ENCODE measurements at places on chromosomes 6 and 20. TPM values are rescaled to one million over a fixed set of nuclear protein-coding genes. Genes with fewer than 3 reads are reported as not detected.
A peak's percentile ranks its signal among the peaks of the same experiment; 100 is the strongest.

NEU1 gene
- total RNA-seq, result 48.9 TPM

DEFB121 gene
- not detected for total RNA-seq

BCLAF1 gene
- 218 TPM for total RNA-seq

DNA sequence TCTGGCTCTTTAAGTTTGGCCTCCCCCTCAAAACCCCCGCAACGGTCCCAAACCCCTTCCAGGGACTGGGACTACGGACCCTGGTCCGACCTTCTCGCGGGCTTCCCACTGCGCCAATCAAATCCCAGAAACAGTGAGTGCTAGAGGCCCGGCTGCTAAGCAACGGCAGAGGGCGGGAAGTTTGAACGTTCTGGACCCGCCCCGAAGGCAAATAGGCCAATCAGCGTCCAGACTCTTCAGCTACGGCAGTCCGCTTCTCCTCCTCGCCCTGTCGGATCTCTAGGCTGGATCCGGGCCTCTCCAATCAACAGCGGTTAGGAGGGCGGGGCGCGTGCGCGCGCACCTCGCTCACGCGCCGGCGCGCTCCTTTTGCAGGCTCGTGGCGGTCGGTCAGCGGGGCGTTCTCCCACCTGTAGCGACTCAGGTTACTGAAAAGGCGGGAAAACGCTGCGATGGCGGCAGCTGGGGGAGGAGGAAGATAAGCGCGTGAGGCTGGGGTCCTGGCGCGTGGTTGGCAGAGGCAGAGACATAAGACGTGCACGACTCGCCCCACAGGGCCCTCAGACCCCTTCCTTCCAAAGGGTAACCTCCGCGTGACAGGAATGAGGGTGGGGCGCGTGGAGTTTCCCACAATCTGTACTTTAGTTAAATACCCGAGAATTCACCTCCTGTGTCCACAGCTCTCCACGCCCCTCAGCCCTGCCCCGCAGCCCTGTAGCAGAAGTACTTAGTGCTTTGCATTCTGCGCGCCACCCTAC lies at the start of gene MSH5:
Gene MSH5 (plus strand): TSS at position 367 of the 758 bp plus-strand sequence. CDS start 462 bp downstream, outside the sequence.
- peak within 1 kb of the TSS; percentile 69 for H3K4me3 ChIP-seq
- peak; percentile 99 for DNase-seq
- peaks cover 27% of the 10 kb centered on the region for H3K4me1 ChIP-seq
- peak within 1 kb of the TSS; percentile 96 for H3K27ac ChIP-seq

DNA sequence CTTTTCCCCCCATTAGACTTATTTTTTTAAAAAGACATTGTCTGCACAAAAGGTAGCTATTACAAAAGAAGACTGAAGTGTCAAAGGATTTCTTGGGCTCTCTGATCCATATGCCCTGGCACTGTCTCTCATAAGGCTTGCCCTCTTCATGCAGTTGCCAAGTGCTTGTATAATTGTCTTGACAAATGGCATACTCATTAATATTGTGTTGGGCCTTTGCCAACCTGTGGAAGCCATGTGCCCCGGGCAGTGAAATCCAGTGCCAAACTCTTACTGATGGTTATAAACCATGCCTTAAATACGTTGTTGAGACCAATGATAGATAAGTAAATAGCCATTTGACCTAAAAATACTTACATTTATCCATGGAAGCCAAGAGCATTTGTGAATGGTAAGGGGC lies 98.1 kb downstream of the FARS2 start:
- H3K27ac ChIP-seq, result no peak overlapping the region
- H3K4me3 ChIP-seq, result no peak overlapping the region
- H3K4me1 ChIP-seq, result no peaks in the 10 kb centered on the region

- no peaks in the 10 kb centered on the region for H3K27me3 ChIP-seq
- H3K36me3 ChIP-seq, result peaks cover 3% of the 10 kb centered on the region
- no peaks in the 10 kb centered on the region for H3K4me1 ChIP-seq
- H3K27ac ChIP-seq, result no peak overlapping the region
- no peak overlapping the region for H3K4me3 ChIP-seq
Measured at GRCh38 chr6:21182589-21182988, 411.0 kb upstream of the SOX4 start.

GRCh38 chr20:3204124-3204794 lies at the start of gene DDRGK1:
TSS of gene DDRGK1 (minus strand) at chr20:3204682. CDS start at chr20:3204627, 55 bp downstream.
- H3K36me3 ChIP-seq, result peaks cover 11% of the 10 kb centered on the region
- no peaks in the 10 kb centered on the region for H3K27me3 ChIP-seq
- H3K27ac ChIP-seq, result peak within 1 kb of the TSS; percentile 91
- peaks cover 11% of the 10 kb centered on the region for H3K4me1 ChIP-seq

DNA sequence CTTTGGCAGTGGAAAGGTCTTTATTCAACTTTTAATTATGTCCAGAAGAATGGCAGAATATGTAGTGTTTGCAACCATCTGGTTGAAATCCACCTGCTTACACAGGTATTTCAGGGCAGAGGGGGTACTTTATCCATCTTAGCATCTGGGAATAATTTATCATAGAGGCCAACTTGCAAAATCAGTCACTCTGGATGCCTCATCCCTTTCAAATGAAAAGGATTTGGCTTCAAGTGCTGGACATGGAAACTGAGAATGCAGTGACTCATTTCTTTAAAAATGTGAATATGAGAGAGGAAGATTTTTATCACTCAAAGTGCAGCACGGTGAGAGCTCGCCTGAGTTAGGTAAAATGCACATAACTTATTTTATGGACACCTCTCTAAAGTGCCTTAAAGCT lies 758.3 kb downstream of the KIF16B start:
- no peak overlapping the region for H3K4me3 ChIP-seq
- no peaks in the 10 kb centered on the region for H3K36me3 ChIP-seq
- no peak for DNase-seq
- H3K27ac ChIP-seq, result no peak overlapping the region
- no peaks in the 10 kb centered on the region for H3K27me3 ChIP-seq

DNA sequence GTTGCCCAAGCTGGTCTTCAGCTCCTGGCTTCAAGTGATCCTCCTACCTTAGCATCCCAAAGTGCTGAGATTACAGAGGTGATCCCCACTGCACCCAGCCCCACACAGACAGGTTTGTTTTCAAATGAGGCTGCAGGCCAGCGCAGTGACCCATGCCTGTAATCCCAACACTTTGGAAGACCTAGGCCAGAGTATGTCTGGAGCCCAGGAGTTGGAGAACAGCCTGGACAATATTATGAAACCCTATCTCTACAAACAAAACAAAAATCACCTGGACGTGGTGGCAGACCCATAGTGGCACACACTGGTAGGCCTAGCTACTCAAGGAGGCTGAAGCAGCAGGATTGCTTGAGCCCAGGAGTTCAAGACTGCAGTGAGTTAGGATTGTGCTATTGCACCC lies 8.0 kb upstream of the HMGN4 start:
- no peak overlapping the region for H3K27ac ChIP-seq
- no peak for DNase-seq
- no peaks in the 10 kb centered on the region for H3K36me3 ChIP-seq
- H3K4me1 ChIP-seq, result no peaks in the 10 kb centered on the region
- H3K27me3 ChIP-seq, result no peaks in the 10 kb centered on the region

DNA sequence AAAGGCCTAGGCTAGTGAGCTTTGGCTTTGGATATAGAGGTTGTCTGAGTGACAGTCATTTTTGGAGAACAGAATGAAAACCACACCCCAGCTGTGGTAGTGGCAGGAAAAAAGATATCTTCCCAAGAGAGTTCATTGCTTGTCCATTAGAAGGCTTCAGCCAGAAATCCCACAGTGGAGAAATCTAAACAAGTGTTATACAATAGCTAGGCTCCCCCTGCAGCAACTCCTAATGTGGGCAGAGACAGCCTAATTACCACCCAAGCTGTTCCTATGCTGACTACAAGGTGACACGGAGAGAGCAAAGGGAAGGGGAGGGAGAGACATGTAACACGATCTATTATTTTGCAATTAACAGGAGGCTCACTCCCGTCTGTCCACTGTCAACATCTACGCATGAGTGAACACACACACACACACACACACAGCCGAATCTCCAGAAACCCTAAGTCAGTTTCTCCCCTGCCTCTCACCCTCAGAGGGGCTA lies 147.5 kb upstream of the TCF21 start:
- H3K27me3 ChIP-seq, result no peaks in the 10 kb centered on the region
- H3K27ac ChIP-seq, result no peak overlapping the region
- no peaks in the 10 kb centered on the region for H3K4me1 ChIP-seq
- no peaks in the 10 kb centered on the region for H3K36me3 ChIP-seq
- no peak overlapping the region for H3K4me3 ChIP-seq

- no peaks in the 10 kb centered on the region for H3K36me3 ChIP-seq
- peaks cover 7% of the 10 kb centered on the region for H3K27me3 ChIP-seq
- H3K4me3 ChIP-seq, result peak overlapping the region; percentile 57
- peak; percentile 75 for DNase-seq
- H3K27ac ChIP-seq, result peak overlapping the region; percentile 68
- peaks cover 7% of the 10 kb centered on the region for H3K4me1 ChIP-seq
Measured at GRCh38 chr20:63542031-63542559, 4.9 kb upstream of the PTK6 start.
